Fibroblast of skin of abdomen (primary cell): ENCODE measurements at places on chromosomes 7 and 10.
A peak's percentile ranks its signal among the peaks of the same experiment; 100 is the strongest.

DNA sequence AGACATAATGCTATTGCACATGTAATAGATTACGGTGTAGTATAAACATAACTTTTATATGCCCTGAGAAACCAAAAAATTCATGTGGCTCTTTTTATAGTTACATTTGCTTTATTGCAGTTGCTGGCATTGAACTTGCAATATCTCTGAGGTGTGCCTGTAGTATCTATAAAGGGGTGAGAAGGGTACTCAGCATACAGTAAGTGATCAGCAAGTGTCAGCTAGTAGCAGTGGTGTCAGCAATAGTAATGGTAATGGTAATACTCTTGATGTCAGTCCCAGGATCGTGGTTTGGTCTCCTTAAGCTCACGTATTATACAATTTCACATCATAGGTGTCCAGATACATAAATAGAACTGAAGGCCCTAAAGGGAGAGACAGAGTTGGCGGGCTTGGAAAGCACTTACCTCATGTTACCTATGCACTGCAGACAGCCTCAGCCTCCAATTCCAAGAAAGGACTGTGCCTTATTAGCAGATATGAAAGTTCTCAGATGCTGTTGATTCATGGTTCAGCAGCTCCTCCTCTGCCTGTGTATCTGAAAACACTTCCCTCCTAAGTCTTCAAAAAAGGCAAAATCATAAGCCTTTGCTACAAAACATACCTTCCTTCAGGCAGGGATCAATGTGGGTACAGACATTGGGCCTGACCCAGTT, 6.6 kb upstream of the GIMAP7 start:
- no peak for DNase-seq

DNA sequence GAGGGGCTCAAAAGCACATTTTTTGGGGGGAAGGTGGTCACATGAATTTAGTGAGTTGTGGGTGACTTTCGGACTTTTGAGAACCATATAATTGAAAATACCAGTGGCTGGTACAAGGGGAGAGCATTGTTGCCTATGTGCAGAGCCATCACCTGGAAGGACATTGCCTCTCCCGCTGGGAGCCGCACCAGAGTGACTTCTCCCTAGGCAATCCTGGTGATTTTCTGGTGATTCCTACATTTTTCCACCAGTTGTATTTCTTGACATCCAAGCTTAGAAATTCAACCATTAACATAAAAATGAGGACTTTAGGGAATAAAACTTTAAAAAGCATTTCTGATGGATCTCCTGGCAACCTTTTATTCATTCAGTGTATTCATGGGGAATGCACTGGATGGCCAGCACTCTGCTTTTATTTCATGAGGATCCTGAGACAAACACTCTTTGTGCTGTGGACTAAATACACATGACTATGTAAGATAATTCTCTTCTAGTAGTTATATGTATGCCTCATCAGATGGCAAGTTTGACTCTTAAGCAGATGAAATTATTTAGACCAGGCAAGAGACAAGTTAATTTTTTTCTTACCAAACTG, 41.8 kb upstream of the MKI67 start:
- no peak for DNase-seq

GRCh38 chr10:67784474-67784873, 53.5 kb downstream of the DNAJC12 start:
- DNase-seq, result peak; percentile 49

DNA sequence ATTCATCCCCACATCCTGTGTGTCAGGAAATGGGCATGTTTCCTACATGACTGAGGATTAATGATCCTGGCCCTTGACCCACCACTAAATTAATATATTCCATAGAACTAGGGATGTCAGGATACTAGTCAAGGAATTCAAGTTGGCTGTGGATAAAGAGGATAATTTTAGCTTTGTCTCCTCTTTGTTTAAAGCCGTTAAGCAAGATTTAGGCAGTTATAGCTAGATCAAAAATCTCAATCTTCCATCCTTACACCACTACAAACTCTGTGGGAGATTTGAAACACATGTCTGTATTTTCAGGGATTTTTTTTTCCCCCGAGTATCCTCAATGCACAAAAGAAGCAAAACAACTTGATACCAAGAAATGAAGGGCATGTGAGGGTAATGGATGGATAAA, 417.1 kb downstream of the MAGI2 start:
- no peak for DNase-seq

DNA sequence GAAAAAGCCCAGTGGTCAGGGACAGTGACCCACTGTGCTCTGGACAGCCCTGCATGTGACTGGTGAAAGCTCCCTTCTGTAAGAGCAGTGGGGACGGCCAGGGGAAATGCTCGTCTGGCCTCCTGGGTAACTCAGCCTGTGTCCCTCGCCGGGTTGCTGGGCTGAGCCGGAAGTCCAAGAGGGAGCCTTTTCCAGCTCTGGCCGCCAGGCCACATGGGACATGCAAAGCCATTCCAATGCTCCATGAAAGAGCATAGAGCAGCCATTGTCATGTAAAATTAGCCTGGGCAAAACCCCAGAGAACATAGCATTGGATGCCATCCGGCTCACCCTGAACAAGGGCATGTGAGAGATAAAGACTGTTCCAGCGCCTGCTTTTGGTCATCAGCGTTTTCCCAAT, 64.9 kb upstream of the ADRB1 start:
- no peak for DNase-seq

DNA sequence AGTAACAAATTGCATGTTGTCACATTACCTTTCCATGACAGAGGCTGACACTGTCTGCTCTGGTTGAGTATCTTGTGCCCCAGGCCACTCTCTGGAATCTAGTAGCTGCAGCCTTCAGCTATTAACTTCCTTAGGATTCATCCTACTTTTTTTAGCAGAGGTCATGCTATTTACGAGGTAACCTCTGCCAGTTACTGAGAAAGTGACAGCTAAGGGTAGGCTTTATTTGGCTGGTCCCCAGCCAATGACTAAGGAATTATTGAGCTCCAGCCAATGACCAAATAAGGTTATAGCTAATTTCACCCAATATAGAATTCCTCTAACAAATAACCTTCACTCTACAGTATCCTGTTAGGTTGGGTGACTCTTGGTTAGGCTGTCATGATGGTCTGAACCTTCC, 1361.7 kb downstream of the XPNPEP1 start:
- peak; percentile 70 for DNase-seq

DNA sequence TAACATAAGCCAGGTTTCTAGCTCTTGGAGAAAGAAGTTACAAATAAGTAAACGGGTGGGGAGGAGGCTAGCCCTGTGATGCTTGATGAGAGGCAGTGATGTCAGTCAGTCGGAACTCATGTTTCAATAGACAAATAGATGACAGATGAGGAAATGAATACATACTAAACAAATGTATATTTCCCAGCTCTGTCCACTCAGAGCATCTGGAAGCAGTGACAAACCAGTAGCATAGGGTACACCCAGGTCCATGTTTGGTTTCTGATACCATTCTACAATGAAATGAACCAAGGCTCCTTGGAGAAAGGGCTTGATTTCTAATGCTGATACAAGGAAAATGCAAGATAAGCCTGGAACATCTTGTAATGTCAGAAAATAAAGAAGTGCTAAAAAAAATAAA, 30.6 kb downstream of the PODXL start:
- peak; percentile 38 for DNase-seq

DNA sequence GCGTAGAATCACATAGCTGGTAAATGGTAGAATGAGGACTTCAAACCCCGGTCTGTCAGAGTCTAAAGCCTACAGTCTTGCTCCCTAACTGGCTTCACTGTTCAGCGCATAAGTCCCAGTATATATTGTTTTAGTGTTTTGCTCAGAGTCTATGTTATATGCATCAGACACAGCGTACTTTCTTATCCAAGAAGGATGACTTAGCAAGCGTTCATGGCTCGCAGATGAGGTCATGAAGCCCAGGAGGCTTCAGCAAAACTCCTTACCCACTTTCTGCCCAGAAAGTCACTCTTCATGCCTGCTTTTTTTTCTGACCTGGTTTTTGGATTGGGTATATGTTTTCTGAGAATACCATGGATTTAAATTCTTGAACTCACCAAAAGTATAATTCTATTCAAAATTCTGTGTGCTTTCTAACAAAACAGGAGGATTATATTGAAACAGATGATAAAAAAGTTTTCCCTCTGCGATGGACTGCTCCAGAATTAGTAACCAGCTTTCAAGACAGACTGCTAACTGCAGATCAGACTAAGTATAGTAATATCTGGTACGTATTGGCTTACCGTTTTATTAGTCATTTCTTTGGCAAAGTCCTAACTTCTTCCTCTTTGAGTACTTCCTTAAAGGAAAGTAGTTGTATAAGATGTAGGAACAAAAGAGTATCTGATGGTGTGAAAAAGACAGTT, 24.6 kb upstream of the BHLHA15 start:
- DNase-seq, result peak; percentile 29

DNA sequence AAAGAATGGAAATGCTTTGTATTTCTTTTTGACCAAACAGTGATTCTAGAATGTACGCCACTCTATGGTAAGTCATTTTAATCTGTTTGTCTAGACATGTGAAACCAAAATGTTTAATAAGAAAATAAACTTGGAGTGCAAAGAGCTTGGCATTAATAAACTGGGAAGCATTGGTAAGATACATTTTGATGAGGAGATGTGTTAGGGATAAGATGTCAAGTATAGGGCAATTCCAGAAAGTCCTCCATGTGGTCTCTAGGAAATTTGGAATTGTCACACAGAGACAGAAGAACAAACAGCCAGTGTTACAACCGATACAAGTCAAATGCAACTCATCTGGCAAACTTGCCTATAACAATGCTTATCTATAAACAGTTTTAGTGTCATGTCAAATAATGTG, 410.7 kb upstream of the SEMA3A start:
- no peak for DNase-seq

DNA sequence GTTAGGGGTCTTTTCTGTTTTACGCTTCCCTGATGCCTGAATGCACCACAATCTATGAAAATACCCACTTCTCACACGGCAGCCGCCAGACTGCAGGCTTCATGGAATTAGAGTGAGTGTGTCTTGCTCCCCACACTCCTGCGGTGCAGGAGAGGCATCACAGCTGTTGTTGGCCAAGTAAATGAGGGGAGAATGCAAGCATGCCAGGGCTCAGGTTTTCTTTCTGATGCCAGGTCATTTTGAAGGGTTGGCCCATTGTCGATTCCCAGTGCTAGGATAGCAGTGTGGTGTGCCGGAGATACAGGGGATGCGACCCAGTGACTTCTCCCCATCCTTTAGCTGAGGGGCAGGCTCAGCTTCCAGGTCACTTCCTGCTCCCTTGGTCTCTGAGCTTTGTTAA, 16.3 kb downstream of the CXCL12 start:
- no peak for DNase-seq

- no peak for DNase-seq
Observed at GRCh38 chr7:71171476-71171875, 39.5 kb downstream of the GALNT17 start.

GRCh38 chr7:98221611-98222532, 10.6 kb downstream of the BHLHA15 start:
- DNase-seq, result no peak

DNA sequence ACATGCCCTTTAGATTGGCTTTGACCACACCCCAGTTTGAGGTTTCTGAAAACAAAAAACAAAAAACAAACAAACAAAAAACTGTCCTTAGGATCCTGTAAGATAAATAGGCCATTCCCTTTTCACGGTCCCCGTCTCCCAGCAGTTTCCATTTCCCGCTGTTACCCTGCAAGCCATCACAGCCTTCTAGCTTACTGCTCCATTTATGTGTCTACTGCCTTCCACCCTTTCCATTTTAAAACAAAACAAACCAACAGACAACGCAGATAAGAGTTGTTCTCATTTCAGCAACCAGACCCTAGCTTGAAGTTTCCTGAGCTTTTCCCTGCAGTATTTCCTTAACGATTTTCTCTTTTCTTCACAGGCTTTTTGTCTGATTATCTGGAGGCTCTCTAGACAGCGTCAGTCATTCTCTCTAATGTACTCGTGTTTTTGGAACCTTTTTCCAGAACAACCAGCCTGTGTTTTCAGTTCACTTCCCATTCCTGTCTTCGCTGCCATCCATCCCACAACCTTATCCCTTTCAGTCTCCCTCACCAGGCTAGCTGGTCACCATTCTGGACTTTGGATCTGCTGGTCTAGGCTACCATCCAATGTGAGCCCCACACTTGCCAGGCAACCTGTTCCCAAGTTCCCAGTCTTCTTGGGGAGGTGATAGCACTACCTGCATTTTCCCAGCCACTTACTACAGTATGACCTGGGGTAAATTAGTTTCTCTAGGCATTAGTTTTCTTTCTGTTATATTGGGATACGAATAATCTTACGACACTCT, 317.3 kb upstream of the FZD1 start:
- no peak for DNase-seq

DNA sequence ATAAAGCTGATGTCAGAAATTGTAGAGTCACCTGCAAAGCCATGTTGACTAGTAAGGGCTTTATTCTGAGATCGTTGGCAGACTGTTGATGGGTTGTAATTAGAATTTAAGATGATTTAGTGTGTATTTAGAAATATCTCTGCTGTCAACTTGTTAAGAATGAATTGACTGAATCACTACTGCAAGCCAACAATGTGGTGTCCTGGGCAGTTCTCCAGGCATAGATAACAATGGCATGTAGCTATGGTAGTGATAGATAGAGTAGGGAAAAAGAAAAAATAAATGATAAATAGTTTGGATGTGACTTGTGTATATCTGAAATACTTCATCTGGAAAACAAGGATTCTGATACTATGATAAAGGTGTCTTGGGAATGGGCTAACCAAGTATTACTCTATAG, 640.2 kb downstream of the ARL4A start:
- DNase-seq, result peak; percentile 72

DNA sequence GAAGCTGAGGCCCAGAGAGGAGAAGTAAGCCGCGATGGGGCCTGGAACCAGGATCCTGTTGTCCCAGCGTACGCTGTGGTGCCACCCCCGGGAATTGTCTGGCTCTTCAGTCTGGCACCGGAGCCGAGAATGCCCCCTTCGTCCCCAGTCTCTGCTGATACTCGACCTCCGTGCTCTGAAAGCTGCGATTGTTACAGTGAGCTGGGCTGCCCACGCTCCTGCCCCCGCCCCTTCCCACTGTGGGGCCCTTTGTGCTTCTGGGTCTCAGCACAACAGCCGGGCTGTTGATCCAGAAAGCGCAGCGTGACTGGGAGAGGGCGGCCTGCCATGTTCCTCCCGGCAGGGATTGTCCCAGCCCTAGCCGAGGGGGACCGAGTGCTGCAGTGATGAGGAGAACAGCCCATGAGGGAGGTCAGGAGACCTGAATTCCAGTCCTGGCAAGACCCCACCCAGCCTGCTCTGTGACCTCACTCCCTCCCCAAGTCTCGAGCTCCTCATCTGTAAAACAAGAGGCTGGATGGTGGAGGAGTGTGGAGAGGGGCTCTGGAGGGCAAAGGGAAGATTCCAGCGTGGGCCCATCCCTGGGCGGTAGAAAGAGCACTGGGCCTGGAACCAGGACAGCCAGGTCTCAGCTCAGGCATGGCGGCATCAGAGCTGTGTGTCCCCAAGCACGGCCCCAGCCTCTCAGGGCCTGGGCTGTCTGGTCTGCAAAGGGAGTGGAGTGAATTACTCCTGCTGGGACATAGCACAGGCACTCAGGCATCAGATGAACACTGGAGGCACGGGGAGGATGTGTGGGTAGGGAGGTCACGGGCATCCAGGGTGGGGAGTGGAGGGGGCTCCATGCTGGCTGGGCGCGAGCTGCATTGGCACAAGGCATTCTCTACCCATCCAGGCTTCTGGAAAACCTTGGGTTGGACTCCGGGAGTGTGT, 43.6 kb downstream of the TSPAN15 start:
- DNase-seq, result no peak
